ENCODE measurements at places on chromosomes 6 and 20.

- peak; percentile 81 for DNase-seq
Measured at GRCh38 chr6:11586536-11586935, 49.0 kb downstream of the TMEM170B start.

DNA sequence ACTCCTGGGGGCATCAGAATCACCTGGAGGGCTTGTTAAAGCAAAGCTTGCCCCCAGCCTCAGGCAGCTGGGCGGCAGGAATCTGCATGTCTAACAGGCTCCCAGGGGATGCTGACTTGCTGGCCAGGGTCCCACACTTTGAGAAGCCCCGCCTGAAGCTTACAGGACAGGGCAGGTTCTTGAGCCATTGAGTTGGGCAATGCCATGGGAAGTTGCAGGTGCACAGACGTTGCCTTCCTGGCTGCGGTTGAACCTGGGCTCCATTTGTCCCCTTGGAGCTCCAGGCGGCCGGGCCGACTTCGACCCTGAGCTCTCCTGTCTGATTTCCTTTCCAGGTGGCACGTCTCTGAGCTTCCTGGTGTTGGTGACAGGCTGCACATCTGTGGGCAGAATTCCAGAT, 46.8 kb downstream of the SYNJ2 start:
- DNase-seq = no peak

DNA sequence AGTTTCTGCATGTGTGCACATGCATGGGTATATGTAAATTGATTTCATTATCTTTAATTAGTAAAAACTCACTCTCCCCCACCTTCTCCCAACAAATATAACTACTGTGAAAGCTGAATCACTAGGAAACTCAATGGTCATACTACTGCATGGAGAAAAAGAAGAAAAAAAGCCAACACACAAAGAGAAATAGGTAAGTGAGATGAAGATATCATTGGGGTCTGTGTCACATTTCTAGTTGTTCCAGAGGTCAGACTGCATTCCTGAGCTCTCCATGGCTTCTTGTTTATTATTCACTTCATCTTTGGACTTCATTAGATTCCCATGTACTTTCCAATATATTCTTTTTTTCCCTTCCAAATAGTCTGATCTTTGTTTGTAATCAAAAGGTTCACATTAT, 98.2 kb downstream of the PTPRK start:
- DNase-seq = no peak

GRCh38 chr6:33607784-33608161, 13.3 kb upstream of the ITPR3 start:
- DNase-seq = no peak

DNA sequence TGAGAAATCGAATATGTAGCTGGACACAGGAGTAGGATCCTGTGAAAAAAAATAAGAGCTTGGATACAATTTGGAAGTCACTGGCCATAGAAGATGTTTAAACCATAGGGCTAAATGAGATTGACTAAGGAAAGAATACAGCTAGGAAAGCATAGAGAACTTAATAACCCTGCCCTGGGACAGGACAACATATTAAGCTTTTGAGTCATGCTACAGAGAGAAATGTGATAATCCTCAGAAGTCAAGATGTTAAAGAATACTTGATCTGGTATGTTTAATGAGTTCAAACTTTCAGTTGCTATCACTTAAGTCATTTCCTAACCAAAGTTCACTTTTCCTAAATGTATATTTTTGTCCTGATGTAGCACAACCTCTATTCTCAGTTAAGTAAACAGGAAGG, 154.6 kb upstream of the TSHZ2 start:
- DNase-seq = no peak

- peak; percentile 46 for DNase-seq
Measured at GRCh38 chr20:34010405-34010931, 16.8 kb downstream of the RALY start.

DNA sequence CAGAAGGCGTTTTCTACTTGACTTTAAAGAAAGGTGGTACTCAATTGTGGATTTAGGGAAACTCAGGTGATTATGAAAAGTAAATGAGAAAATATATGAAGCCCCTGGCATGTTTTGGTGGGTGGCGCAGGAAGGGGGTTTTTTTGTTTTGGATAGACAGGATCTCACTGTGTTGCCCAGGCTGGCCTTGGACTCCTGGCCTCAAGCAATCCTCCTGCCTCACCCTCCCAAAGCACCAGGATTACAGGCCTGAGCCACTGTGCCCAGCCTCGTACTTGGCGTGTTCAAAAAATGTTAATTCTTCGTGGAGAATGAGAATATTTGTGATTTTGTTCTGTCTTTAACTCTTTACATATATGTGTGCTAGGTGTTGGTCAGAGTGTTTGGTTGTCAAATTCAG, 32.1 kb upstream of the C20orf144 start:
- no peak for DNase-seq

DNA sequence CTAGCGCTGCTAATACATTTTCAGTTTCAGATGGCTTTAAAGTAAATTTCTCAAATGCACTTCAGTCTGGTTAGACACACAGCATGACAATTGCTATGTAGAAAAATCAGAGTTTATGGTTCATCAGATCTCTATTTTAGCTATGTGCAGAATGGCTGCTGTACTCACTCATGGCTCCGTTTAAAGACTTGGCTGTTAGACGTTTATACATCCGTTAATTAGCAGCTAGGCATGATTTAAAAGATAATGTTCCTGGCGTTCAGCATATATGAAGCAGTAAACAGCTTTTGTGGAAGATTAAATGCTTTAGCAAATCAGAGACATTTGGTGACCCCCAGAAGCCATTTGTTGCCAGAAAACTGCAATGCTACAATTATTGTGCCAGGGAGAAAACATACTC, 350.0 kb upstream of the MANEA start:
- DNase-seq = no peak

- peak; percentile 26 for DNase-seq
Measured at GRCh38 chr6:42777126-42777822, 4.6 kb upstream of the BICRAL start.

- no peak for DNase-seq
Measured at GRCh38 chr6:105562027-105562426, 159.1 kb upstream of the PREP start.

DNA sequence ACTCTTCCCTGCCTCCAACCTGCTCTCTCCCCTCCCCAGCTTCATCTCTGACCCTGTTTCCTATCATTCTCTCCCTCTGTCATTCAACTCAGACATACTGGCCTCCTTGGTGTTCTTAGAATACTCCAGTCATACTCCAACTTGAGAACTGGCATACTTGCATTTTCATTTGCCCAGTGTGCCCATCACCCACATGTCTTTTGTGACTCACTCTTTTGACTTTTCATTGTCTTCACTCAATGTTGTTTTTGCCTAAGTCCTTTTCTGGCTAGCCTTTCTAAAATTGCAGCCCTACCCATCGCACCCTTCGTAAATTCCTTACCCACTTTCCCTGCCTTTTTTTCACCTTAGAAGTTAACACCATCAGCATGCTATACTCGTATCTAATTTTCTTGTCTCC, 77.0 kb upstream of the CD2AP start:
- DNase-seq = no peak

- DNase-seq = no peak
Measured at GRCh38 chr6:30670760-30671527, 1.9 kb downstream of the DHX16 start.

GRCh38 chr6:83199173-83199862, 6.2 kb downstream of the RWDD2A start:
- DNase-seq = no peak

- DNase-seq = no peak
Measured at GRCh38 chr6:93453956-93454355, 34.6 kb upstream of the EPHA7 start.

DNA sequence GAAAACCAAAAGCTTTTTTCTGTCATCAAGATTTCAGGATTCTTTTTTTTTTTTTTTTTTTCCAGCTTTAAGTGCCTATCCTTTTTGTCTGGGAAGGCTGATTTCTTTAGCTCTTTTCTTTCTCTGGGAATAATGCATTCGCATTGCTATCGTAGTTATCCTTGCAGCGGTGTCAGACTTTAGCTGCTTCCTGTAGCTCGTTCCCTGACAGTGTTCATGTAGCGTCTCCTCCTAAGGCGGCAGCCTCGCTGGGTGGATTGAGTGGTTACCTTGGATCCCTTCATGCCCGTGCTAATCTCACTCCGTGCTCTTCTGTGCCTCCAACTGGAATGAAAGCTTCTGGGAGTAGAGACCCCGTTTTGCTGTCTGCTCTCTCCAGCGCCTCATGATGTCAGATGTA, 43.1 kb downstream of the UST start:
- DNase-seq = no peak

DNA sequence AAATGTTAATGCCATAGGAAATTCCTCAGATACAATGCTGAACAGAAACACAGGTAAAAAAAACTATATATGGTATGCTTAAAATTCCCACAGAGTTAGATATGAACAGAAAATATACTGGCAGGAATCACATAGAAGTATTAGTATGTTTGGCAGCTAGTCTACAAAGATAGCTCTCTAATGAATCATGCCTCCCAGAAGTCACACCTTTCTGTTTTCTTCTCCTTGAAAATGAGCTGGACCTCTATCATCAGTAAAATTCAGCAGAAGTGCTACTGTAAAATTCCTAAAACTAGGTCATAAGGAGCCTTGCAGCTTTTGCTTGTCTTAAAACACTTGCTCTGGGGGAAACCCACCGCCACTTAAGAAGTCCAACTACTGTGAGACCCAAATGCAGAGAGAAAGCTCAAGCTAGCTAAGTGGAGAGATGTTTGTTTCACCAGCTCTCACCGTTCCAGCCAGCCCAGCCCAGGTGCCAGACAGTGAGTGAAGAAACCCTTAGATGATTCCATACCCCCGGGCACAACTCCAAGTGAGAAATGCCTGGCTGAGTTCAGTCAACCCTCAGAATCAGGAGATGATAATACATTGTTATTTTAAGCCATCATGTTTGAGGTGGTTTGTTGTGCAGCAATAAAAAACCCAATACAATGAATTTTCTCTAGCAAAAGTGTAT, 43.0 kb downstream of the TSPYL4 start:
- DNase-seq = peak; percentile 63

DNA sequence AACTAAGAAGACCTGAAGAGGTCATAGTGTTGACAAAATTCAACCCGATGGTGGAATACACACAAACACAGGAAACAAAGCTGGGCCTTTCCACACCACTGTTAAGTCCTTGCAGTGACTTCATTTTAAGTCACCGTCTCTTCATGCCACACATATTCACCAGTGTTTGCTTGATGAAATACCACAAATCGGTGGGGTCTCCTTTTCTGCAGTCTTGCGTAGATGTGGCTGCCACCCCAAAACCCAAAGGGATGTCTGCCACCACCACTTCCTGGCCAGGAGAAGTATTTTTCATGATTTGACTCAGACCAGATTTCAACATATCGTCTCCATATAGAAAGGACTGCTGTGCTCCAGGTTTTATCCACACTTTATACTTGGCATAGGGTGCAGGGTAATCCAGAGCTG, 11.0 kb upstream of the COL10A1 start:
- peak; percentile 13 for DNase-seq

- DNase-seq = no peak
Measured at GRCh38 chr20:14559612-14560011, 222.2 kb upstream of the FLRT3 start.

DNA sequence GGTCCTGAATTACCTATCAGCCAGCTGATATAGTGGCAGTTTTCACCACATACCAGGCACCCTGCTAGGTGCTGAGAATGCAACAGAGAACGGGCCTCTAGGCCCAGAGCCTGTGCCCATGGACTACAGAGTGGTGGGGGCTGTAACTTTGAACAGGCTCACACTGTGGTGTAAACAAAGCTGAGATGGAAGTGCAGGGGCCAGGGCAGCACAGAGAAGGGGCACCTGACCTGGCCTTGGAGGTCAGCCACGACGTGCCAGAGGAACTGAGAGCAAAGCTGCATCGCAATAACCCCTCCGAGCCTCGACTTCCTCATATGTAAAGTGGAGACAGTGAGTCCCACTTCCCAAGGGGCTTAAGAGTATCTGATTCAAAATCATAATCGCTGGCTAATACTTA, 105.8 kb downstream of the MAFB start:
- DNase-seq = no peak

- no peak for DNase-seq
Measured at GRCh38 chr6:78308025-78308424, 559.3 kb upstream of the IRAK1BP1 start.

DNA sequence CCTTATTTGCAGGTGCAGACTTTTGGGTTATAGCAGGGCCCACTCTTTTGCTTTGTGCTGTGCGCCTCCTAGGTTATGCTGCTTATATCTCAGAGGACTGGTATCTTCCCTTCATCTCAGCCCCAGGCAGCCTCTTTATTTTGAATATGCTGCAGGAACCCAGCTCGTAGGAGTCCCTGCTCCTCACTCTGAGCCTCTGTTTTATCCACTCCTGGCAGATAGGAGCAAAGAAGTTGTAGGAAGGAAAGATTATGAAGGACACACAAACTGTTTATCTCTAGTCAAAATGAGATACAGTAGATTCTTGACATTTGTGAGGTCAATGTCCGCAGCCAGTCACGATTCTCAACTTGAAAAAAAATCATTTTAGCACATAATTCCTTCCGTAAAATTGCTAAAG, 15.6 kb downstream of the L3MBTL3 start:
- DNase-seq = no peak

- DNase-seq = peak; percentile 76
Measured at GRCh38 chr20:10508468-10509251, 73.6 kb downstream of the SLX4IP start.
